ENCODE measurements at places on chromosomes 11 and 22. TPM values are rescaled to one million over a fixed set of nuclear protein-coding genes. Genes with fewer than 3 reads are reported as not detected.

DNA sequence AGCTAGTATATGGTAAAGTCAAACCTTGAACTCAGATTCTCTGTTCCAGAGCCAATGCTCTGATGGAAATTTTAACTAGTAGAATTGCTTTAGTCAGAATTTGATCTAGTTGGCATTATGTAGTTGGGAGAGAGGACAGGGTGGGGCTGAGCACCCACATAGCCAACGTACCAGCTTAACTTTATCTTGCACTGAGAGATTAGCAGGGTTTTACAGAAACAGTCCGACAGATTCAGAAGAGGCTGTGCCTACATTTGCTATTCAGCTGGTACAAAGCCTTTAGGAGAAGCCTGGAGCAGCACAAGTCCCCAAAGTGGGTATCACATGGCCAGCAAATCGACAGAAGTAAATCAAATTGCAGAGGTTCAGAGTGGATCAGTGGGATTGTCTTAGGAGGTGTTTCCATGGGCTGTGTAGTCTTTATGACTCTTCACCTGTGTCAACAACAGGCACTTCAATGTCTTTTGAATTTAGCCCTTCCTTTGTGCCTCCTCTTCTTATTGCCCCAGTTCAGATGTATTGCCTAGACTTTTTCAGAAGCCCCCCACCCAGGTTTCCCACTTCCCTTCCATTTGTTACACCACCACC, 7.3 kb upstream of the CSRP3 start:
- DNase-seq = no peak

- DNase-seq = no peak
Measured at GRCh38 chr11:36314434-36314767, 18.3 kb downstream of the PRR5L start.

DNA sequence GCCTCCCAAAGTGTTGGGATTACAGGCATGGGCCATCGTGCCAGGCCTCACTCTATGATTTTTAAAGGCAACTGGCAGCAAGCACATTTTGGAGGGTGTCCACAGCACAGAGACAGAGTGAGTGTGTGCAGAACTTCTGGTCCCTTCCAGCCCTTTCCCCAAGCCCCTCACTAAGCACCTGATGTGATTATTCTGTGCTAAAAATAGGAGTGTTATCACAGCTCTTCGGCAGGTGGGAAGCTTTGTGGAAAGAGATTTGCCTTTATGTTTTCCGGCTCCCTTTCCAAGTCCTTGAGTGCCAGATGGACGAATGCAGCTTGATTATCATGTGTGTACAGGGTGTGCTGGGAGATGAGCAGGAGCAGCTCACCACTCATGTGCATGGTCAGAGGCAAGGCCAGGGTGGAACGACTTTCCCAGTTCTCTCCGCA, 310.8 kb downstream of the DDX10 start:
- no peak for DNase-seq

DNA sequence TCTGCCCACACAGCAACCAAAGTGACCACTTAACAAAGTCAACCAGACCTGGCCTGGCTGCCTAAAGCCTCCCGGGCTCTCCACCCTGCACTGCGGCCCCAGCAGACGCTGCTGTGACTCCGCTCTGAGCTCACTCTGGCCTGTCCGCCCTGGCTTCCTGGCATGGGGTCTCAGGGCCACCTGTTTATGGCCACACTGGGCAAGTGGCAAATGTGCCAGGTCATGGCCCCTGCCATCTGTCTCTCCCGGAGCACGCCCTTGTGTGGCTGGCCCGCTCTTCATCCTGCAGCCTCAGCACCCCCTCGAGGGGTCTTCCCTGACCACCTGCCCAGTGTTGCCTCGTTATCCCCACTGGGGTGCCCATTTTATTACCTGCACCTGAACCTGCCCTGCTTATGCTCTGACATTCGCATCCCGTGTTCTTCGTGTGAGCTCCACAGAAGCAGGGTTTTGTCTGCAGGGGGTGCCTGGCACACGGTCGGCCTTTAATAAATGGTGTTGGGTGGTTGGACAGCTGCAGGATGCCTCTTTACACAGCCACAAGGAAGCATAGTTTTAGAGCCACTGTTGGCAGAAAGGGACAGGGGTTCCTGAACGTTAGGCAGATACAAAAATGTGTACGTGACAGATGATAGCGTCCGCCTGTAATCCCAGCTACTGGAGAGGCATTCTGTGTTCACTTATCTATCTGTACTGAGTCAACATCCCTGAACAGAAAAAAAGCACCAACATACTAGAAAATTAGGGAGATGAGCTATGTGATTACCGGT, 785.6 kb downstream of the TBC1D22A start:
- no peak for DNase-seq

The CDON gene
- 1.7 TPM for total RNA-seq
